ENCODE measurements at places on chromosomes 3 and 15.

DNA sequence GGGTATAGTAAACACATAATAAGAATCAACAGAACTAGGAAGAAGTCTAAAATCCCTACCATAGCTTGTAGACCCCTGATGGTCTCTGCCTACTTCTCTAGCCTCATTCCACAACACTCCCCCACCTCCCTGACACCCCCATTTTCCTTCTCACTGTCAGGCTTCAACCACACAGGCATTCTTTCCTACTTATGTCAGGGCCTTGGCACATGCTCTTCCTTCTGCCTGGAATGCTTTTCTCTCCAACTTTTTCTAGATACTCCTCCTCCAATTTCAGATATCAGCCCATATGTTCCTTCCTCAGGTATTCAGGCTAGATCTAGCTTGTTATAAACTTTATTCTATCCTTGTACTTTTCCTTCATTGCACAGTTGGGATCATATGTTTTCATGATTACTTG lies 106.0 kb upstream of the MRPL3 start:
- DNase-seq: no peak

DNA sequence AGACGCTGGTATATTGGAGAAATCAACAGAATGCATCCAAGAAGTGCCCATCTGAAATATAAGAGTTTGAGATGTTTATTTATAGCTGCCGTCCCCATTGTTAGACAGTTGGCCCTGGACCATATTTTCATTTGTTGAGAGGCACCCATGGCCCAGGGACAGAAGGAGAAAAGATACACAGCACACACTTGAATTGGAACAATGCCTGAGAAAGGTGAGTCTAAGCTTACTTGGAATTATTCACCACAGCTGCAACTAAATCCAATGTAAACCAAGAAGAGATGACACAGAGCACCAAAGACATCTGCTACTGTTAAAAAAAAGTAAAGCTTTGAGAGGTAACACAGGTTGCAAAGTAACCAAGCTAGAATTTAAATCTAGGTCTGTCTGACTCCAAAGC lies 525.5 kb upstream of the NAALADL2 start:
- peak; percentile 29 for DNase-seq

- no peak for DNase-seq
Measured at GRCh38 chr3:186381424-186382216, 19.6 kb upstream of the DGKG start.

GRCh38 chr3:87201727-87202126 lies 25.4 kb upstream of the CHMP2B start:
- no peak for DNase-seq

- no peak for DNase-seq
Measured at GRCh38 chr15:90327311-90327710, 24.8 kb upstream of the ZNF774 start.

GRCh38 chr3:114569186-114569585 lies 275.4 kb downstream of the TIGIT start:
- no peak for DNase-seq

- DNase-seq: no peak
Measured at GRCh38 chr3:71217640-71218222, 365.8 kb downstream of the FOXP1 start.

- no peak for DNase-seq
Measured at GRCh38 chr3:128194843-128195242, 41.6 kb downstream of the EEFSEC start.

GRCh38 chr3:171464462-171464861 lies 4.3 kb upstream of the TNIK start:
- no peak for DNase-seq

DNA sequence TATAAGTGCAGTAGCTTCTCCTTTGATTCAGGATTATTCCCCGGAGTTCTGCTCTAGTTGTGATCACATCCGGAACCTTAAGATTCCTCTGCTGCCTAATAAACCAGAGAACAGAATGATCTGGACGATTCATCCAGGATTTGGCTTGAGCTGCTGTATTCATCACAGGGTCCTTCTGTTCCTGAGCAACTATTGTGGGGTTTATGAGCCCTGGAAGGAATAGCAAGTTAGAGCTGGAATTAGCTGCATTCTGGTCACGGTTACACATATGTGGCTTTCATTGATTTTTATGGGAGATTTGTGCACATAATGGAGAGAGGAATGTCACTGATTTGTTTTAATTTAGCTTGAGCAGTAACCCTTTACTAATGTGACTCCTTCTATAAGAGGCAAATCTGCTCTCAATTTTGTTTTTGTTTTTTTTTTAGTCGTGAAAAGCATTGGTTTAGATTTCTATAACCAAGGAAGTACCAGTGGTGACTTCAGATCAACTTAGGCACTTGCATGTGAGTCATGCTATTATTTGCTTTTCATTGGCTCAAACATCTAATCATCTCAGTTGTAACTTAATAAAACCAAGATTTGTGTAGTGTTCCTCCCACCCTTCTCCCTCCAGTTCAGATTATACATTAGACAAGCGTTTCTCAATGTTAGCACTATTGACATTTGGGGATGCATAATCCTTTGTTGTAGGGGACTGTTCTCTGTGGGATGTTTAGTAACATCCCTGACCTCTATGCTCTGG lies 148.5 kb downstream of the OTOL1 start:
- peak; percentile 14 for DNase-seq

- no peak for DNase-seq
Measured at GRCh38 chr3:173615661-173616060, 218.1 kb downstream of the NLGN1 start.

DNA sequence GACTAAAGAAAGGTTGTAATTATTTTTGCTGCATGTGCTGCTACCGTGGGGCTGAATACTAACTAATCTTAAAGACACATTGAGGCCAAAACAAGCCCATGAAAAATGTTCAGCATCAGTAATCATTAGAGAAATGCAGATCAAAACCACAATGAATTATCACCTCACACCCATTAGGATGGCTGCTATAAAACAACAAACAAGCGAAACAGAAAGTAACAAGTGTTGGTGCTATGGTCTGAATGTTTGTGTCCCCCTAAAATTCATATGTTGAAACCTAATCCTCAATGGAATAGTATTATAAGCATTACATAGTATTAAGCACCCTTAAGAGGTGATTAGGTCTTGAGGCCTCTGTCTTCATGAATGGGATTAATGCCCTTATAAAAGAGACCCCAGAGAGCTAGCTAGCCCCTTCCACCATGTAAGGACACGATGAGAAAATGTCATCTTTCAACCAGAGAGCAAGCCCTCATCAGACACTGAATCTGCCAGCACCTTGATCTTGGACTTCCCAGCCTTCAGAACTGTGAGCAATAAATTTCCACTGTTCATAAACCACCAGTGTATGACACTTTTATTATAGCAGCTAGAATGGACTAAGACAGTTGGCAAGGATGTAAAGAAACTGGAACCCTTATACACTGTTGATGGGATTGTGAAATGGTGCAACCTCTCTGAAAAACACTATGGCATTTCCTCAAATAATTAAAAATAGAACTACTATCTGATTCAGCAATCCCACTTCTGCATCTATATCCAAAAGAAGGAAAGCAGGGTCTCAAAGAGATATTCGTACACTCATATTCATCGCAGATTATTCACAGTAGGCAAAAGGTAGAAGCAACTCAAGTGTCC lies 76.1 kb downstream of the REC114 start:
- DNase-seq: no peak

GRCh38 chr3:27633224-27633545 lies 88.9 kb downstream of the EOMES start:
- no peak for DNase-seq

- DNase-seq: peak; percentile 53
Measured at GRCh38 chr3:72738752-72739530, 109.3 kb downstream of the SHQ1 start.

DNA sequence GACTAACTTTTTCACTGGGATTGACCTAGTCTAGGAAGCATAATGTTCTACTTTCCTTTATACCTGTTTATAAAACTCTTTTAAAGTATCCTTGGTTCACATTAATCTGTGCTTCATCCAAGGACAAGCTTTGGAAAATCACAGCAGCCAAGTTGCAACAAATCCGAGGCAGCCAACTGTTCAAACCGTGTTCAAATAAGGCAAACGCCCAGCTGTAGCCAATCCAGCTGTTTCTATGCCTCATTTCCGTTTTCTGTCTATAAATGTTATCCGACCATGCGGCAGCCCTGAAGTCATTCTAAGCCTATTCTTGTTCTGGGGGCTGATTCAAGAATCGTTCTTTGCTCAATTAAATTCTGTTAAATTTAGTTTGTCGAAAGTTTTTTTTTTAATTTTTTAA lies 78.3 kb downstream of the FMN1 start:
- no peak for DNase-seq

GRCh38 chr3:120311863-120312794 lies 27.1 kb upstream of the GPR156 start:
- DNase-seq: no peak

DNA sequence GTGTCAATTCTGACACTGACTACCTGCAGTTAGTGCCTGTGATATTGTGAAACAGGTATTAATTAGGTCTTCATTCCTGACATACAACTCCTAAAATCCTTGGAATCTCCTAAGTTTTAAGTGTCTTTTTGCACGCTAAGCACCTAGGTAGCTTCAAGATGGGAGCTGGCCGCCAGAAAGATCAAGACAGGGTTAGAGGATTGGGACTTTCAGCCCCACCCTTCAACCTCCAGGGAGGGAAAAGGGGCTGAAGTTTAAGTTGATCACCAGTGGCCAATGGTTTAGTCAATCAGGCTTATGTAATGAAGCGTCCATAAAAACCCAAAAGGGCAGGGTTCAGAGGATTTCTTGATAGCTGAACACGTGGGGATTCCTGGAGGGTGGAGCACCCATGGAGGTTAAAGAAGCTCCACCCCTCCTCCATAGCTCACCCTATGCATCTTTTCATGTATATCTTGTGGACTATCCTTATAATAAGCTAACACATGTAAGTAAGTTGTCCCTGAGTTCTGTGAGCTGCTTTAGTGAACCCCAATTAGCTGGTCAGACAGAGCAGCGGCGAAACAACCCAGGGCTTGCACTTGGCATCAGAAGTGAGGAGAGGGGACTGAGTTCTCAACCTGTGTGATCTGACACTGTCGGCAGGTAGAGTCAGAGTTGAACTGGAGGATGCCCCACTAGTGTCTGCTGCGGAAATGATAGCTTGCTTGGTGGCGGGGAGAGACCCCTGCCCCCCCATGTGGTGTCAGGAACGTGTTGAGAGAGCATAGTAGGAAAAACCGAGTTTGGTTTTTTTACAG lies 12.8 kb upstream of the SRP14 start:
- DNase-seq: no peak

DNA sequence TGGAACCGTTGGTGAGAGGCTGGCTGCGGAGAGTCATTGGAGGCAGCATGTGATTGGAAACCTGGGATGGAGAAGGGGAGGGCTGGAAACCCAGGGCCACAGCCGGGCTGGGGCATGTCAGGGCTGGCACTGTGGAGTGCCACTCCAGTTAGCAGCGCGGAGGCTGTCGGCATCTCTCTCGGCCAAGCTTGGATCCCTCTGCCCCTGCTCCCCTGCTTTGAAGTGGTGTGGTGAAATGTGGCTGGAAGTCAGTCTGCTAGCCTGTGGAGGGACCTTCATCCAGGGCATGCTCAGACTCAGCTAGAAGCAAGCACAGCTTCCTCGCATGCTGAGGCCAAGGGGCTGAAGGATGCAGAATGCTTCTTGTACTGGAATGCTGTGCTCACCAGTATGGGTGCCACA lies 13.5 kb downstream of the SLCO3A1 start:
- DNase-seq: peak; percentile 83

GRCh38 chr3:54150864-54151467 lies 28.6 kb downstream of the CACNA2D3 start:
- no peak for DNase-seq

DNA sequence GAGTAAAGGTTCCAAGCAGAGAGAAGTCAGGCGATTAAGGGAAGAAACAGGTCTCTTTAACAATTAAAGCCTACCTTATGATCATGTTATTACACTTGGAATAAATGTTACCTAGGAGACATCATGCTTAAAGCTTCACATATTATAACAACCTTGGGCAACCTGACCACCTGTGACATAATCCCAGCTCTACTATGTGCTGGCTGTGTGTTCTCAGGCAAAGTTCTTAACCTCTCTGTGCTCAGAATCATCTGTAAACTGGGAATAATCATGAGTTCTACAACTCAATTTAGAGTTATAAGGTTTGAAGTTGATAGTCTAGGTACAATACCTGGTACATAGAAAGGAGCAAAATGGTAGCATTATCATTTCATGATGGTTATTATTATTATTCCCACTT lies 159.3 kb downstream of the MAGI1 start:
- no peak for DNase-seq

- no peak for DNase-seq
Measured at GRCh38 chr15:31338318-31338878, 11.8 kb downstream of the KLF13 start.

GRCh38 chr3:171353423-171353822 lies 106.8 kb downstream of the TNIK start:
- DNase-seq: no peak

DNA sequence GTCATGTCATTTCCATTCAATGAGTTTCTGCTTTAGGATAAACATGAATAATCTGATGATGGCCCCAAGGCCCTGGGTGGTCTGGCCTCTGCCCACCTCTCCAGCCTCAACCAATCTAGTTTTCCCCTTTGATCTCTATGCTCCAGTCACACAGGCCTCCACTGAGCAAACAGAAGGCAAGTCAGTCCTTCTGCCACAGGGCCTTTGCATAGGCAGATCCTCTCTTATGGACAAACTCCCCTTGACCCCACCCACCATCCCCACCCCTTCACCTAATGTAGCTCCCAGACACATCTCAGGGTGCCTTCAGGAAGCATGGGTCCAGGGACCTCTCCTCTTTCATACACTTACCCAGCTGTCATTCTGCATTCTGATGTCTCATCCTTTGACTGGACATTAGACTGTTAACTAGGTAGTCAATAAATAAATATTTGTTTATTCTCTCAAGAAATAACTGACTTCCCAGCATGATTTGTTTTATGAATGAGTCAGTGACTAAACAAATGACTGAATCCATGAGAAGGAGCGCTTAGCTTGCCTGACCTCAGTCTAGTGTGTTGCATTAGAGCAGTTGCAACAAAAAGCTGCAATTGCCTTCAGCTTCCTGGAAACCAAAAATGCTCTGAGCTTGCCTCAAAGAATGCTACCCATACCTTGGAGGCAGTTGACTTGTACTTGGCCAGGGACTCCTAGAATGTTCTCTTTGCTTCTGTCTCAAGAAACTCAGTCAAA lies 386.6 kb upstream of the WNT5A start:
- DNase-seq: no peak

- no peak for DNase-seq
Measured at GRCh38 chr3:21962456-21962855, 211.4 kb upstream of the ZNF385D start.

DNA sequence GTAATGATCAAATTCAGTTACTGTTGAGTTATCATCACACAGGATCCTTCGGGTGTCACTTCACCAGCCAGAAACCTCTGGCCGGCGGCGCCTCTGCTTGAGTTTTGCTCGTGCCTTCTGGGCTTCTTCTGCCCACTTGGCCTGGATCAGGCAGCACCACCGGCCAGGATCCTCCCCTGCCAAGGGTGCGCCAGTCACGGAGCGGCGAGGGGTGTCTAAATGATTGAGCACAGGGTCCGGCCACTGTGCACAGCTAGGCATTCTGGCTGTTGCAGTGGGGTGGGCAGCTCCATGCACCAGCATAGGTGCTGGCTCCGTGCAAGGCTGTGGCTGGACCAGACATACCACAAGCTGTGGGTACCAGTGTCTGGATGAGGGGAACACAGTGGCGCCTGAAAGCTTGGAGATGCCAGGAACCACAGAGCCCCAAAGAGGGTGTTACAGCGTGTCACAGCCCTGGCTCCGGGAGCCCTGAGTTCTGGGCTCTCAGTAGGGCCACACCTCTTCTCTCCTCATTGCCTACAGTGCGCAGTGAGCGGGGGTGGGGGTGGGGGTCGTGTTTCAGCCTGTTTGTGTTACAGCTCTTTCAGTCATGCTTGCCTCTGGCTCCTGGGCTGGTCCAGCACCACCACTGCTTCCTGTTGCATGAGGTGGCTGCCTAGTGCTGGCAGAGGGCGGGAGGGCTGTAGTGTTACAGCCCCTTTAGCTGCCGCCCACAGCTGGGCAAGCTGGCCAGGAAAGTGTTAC lies 169.4 kb downstream of the FNDC3B start:
- no peak for DNase-seq

Measured in prostate gland (tissue), 2 donors.